D341Med (cell line): ENCODE measurements at places on chromosomes 6 and 20.

GRCh38 chr20:45508068-45508886 lies 7.1 kb downstream of the SPINT3 start:
- DNase-seq: no peak

DNA sequence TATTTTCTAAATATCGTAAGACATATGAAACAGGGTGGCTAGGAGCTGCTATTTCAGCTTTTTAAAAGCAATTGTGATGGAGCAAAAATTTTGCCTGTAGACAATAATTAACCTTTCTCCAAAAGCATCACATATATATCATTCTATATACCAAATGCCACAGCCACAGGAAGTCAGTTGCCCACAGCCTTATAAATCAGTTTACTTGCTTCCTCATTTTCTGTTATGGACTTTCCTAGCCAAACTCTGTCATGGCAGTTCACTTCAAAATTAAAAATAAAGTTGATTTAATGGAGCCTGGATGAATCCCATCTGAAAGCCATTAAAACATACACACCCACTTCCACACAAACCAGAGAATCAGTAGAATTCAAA lies 93.4 kb upstream of the NHSL1 start:
- DNase-seq: no peak

- no peak for DNase-seq
These were observed 85.5 kb downstream of the SULF2 start for GRCh38 chr20:47699818-47700217.

GRCh38 chr6:55678330-55679224 lies 99.6 kb upstream of the HMGCLL1 start:
- no peak for DNase-seq

- no peak for DNase-seq
These were observed 243.0 kb upstream of the RIN2 start for GRCh38 chr20:19515074-19515473.

DNA sequence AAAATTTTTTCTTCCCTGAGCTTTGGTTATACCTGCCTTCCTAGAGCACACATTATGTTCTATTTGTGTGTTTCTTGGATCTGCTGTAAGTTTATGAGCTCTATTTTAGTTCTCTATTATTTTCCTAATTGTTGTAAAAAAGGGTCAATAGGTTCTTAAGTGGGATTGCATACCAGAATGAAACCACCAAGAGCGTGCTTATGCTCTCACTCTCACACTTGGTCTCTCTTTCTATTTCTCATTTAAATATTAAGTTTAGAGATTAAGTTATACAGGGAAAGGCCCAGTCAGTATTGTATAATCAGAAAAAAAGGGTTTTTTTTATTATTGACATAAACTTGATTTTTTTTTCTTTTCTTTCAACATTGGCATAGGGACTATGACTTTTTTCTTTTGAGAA lies 96.8 kb downstream of the RIMS1 start:
- DNase-seq: no peak

DNA sequence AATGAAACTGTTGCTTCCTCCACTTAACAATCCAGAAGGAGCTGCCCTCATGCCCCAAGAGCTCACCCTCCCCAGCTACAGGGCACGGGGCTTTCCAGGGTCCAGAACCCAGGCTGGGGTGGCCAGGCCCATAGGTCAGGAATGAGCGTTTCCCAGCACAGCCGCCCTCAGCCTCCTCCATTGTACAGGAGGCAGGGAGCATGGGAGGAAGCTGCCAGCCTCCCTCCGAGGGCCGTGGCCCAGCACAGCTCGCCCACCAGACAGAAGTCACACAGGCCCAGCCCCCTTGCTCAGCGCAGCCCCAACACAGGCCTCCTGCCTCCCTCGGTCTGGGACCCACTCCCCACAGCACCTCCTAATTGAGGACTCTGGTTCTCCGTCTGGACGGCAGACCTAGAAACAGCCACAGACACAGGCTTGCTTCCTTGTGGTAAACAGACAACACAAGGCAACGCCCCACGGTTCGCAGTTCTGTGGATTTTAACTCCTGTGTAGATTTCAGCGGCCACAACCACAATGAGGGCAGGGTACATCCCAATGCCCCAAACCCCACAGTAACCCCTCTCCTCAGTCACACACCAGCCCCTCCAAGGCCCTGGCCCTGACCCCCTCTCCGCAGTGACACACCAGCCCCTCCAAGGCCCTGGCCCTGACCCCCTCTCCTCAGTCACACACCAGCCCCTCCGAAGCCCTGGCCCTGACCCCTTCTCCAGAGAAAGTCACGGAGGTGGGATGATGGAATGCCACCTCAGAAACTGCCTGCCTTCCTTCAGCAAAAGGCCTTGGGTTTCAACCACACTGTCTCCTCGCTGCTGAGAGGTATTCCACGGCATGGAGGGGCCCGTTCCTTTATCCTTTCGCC lies 173.5 kb downstream of the DLL1 start:
- no peak for DNase-seq

DNA sequence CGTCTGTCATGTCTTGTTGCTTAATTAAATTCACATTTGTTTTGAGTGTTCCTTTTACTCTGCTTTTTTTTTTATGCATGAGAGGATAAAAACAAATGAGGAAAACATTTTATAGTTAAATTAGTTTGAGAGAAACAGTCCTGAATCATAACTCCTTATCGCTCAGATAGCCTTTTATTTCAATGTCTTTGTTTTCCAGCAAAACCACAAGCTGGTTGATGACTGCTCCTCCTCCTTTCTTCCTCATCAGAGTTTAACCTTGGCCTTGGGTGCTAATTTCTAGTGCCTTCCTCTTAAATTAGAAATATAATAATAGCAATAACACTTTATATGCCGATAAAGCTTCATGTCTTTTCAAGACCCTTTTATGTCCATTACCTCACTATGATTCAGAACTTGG lies 3.1 kb downstream of the NOX3 start:
- no peak for DNase-seq

DNA sequence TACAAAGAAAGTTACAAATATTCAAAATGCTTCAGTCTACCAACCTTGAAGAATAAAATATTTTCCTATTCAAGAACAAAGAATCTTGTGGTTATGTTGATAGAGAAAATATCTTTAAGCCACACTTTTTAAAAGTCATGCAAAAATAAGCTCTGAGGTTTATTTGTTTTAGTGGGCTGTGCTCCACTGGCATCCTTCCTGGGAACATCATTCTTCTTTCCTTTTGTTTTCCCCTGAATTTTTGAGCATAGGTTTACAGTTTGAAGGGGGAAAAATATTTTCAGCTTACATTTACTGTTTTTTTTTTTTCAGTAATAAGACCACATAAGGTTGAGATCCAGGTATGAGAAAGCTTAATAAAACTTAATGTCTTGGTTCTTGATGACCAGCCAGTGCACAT lies 72.0 kb upstream of the BACH2 start:
- DNase-seq: no peak

- peak; percentile 71 for DNase-seq
These were observed 29.3 kb upstream of the TRIM27 start for GRCh38 chr6:28953039-28953584.

DNA sequence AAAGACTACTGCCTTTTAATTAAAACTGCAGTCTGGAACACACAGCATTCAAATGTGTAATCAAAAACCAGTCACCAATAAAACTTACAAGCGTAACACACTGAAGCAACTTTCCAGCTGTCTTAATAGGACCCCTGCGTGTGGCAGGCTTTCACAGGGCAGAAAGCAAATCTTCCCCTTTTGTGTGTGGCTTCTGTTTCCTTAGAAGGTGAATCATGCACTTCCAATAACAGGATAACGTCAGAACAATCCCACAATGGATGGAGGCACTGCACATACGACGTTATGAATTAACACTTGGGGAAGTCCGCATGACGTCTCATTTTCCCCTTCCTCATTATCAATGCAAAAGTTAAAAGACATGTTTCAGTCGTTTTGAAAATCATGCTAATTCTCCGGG lies 44.8 kb downstream of the INSM1 start:
- no peak for DNase-seq

DNA sequence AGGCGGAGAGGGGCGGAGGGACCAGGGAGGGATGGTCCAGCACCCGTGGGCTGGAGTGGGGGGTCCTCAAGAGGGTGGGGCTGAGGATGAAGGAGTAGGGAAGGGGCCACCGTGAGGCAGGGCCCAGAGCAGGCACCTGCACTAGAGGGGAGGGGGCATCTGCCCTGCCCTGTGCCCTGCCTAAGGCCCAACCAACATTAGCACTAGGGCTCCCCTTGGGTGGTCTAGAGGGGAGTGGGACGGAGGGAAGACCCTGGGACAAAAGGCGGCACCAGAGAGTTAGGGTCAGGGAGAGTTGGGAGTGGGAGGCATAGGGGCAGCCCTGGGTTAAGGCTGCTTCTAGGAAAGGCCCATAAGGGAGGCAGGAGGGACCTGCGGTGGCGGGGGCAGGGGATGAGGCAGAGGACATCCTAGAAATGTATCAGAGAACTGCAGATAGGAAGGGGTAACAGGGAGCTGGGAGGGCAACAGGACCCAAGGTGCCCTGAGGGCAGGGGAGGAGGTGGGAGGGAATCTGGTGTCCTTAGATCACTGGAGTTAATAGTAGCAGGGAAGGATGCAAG lies 24.5 kb downstream of the HLA-F start:
- DNase-seq: no peak

DNA sequence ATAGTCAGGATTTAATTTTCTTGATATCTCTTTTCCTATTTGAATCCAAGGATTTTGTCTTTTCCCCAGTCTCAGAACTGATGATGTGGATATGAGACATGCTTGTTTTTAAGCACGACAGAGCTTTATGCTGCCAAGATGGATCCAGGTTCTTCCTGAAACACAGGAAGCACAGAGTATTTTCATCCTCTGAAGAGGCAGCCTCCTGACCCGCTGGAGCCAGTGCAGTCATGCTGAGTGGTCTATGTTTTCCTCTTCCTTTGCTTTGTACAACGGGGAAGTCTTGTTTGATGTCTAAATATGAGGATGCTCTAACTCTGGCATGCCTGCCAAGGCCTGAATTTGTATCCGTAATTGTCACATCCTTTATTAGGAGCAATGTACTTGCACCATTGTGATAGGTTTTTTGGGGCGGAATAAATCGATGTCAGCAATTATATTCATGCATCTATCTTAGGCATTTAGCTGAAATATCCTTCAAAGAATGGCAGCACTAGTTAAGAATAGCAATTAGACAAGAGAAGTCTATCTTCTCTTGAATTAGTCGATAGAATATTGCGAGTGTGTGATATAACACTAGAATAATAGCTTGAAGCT lies 407.1 kb upstream of the JAG1 start:
- no peak for DNase-seq

GRCh38 chr6:128606611-128607010 lies 86.2 kb upstream of the PTPRK start:
- no peak for DNase-seq

DNA sequence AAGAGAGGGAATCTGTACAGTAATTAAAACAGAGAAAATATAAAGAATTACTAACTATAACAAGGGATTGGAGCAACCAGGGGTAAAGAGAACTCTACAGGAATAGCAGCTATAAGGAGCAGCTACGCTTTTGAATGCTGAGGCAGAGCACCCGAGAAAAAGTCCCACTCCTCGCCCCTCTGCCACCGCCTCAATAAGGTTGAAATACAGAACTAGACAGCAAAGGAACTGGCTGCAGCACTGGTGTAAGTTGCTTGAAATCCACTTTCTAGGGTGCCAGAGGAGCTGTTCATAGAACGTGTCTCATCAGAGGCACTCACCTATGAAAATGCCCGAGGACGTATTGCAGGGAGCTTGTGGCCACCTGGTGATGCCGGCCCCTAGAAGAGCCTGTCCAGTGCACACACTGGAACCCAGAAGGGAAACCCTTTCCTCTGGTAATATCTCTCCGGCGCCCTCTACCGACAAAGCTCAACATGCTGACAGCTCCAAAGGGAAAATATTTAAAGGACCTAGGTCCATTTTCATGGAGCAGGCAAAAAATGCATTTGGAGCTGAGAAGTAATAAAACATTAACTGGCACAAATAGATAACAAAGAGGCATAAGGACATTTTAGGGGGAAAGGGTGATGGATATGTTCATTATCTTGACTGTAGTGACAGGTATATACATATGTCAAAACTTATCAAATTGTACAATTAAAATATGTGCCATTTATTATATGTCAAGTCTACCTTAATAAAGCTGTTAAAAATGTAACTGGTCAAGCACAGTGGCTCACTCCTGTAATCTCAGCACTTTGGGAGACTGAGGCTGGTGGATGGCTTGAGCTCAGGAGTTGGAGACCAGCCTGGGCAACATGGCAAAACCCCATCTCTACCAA lies 137.4 kb upstream of the HDAC2 start:
- DNase-seq: peak; percentile 59

GRCh38 chr6:147392917-147393625 lies 115.4 kb upstream of the SAMD5 start:
- no peak for DNase-seq

GRCh38 chr6:1611322-1611571 lies 1.5 kb downstream of the FOXC1 start:
- DNase-seq: peak; percentile 88
